ENCODE measurements at places on chromosomes 16 and 17.

DNA sequence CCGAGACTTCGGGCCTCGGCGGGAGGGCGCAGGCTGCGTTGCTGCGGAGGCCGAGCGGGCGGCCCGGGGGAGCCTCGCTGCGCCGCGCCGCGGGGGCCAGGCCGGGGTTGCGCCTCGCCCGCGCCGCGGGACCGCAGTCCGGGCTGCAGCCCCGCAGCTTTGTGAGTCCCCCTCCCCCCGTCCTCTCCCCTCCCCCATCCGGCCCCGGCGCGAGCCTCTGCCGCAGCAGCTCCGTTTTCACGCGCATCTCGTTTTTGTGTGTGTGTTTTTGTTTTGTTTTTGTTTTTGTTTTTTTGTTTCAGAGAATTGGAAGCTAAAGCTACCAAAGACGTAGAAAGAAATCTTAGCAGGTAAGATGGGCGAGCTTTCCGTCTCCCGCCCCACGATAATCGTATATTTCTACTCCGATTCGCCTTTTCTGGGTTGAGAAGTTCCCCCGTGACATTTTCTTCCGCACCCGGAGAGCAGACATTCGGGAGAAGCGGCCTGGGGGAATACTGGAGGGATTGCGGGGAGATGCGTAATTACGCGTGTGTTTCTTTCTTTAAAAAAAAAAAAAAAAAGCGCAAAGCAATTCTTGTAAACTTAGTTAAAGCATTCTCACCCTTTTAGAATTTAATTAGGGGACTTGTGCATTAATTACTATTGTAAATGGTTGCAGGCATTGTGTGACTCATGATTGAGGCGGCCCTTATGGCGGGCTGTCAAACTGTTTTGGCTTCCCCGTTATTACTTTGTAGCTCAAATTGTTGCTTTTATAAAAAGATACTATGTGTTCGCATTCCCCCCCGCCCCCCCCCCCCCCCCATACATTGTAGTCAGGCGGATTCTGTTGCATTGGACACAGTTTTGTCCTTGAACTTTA is 732 bp downstream of the TNRC6A start:
- DNase-seq = no peak

GRCh38 chr16:88533932-88534637 is 36.1 kb upstream of the ZC3H18 start:
- no peak for DNase-seq

GRCh38 chr16:15604460-15605440 is 38.2 kb downstream of the MARF1 start:
- no peak for DNase-seq

- DNase-seq = no peak
These were observed 1.7 kb downstream of the TBKBP1 start for GRCh38 chr17:47695429-47696376.

Measured in NCI-H1694 (cell line).